K562 (cell line): ENCODE measurements at places on chromosomes 6 and 20. TPM values are rescaled to one million over a fixed set of nuclear protein-coding genes. Genes with fewer than 3 reads are reported as not detected.
A peak's percentile ranks its signal among the peaks of the same experiment; 100 is the strongest.

DNA sequence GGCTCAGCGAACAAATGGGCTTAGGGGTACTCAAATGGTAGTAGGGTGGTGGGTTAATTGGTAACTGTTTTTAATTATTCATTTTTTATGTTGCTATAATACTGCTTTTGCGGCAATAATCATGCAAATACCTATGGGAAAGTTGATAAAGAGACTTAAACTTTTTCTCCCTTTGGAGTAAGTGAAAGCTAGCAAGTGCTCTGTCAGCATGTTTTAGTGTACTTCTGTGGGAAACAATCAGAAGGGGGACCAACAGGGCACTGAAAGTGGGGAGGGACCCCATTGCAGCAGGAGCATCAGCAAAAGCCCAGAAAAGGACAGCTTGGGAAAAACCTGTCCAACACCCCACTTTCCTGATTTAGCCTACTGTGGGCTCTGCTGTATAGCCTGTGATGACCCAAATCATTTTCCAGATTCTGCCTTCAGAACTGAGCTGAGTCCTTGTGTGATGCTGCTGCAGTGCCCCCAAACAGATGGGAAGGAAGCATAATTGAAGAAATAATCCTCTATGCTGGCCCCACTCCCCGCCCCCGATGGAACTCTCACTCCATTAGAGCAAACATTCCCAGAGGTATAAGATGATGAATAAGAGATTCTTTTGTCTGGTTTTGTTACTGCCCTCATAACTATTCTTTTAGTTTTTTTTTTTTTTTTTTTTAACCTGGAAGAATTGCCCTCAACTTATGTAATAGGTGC, 322.8 kb downstream of the CD83 start:
- DNase-seq: no peak
- no peaks in the 10 kb centered on the region for H3K36me3 ChIP-seq
- peaks cover 17% of the 10 kb centered on the region for H3K4me1 ChIP-seq
- H3K4me3 ChIP-seq: no peak overlapping the region

Gene ADGB
- not detected in 2 replicates for total RNA-seq

DNA sequence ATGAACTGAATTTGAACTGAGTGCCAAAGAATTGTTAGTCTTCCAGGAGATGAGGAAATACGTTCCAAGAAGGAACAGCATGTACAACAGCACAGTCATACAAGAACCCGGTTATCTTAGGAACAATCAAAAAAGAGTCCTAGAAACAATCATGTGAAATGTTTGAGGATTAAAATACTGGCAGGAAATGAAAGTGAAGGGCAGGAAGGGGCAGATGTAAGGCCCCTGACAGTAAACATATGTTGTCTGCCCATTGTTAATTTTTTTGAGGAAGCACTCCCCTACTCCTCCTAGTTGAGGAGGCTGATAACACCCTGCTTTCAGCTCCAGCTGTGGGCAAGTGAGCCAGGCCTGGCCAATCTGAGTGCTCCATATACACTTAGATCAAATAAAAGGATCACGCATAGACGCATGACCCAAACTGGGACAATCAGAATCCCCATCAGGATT, 220.9 kb downstream of the HACE1 start:
- H3K4me1 ChIP-seq: no peaks in the 10 kb centered on the region
- no peak for DNase-seq
- H3K27ac ChIP-seq: no peak overlapping the region
- no peak overlapping the region for H3K4me3 ChIP-seq
- no peaks in the 10 kb centered on the region for H3K27me3 ChIP-seq
- no peaks in the 10 kb centered on the region for H3K36me3 ChIP-seq

Gene BANF2
- total RNA-seq: not detected in 2 replicates

DNA sequence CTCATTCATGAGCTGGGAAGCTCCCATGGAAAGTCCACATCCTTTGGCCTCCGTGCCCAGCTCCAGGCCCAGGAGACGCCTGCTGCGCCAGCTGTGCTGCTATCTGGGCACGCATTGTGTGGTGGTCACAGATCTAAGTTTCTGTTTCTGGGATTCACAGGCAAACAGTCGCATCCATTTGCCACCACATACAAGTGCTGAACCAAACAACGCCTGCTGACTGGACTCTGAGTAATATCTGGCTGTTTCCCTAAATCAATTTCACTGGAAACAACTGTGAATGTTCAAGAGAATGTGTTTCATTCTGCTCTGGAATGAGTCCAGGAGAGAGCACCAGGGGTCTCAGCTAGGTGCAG, 45.5 kb downstream of the IRF4 start:
- H3K27ac ChIP-seq: no peak overlapping the region
- no peak overlapping the region for H3K4me3 ChIP-seq
- no peaks in the 10 kb centered on the region for H3K36me3 ChIP-seq

- no peaks in the 10 kb centered on the region for H3K36me3 ChIP-seq
- H3K4me1 ChIP-seq: peaks cover 11% of the 10 kb centered on the region; the same call in 2 of the 3 replicates
- no peak for DNase-seq
- no peak overlapping the region for H3K4me3 ChIP-seq
Observed at GRCh38 chr6:73586416-73586974, 65.7 kb upstream of the EEF1A1 start.

- no peak overlapping the region for H3K4me3 ChIP-seq
- no peaks in the 10 kb centered on the region for H3K36me3 ChIP-seq
- H3K27me3 ChIP-seq: peaks cover 24% of the 10 kb centered on the region
- DNase-seq: peak; percentile 73
- H3K4me1 ChIP-seq: peaks cover 14% of the 10 kb centered on the region; the same call in 2 of the 3 replicates
Observed at GRCh38 chr6:163180874-163181541, 233.5 kb upstream of the QKI start.

Gene RCAN2
- 0.04 TPM in 1 of 2 replicates, not detected in the other for total RNA-seq

Gene OR2J3
- not detected in 2 replicates for total RNA-seq

- H3K4me3 ChIP-seq: no peak overlapping the region
- H3K36me3 ChIP-seq: no peaks in the 10 kb centered on the region
- no peaks in the 10 kb centered on the region for H3K27me3 ChIP-seq
- no peak for DNase-seq
Observed at GRCh38 chr6:104639668-104640067, 220.1 kb downstream of the HACE1 start.

- no peaks in the 10 kb centered on the region for H3K27me3 ChIP-seq
- H3K36me3 ChIP-seq: no peaks in the 10 kb centered on the region
- H3K4me3 ChIP-seq: no peak overlapping the region
- no peak overlapping the region for H3K27ac ChIP-seq
Observed at GRCh38 chr6:52108128-52108527, 20.7 kb upstream of the PKHD1 start.

Gene CALHM4
- not detected in 2 replicates for total RNA-seq

Gene IRF4
- total RNA-seq: 0.33 and 1.3 TPM in 2 replicates

Gene CENPB
- 61.7 and 70.8 TPM in 2 replicates for total RNA-seq

DNA sequence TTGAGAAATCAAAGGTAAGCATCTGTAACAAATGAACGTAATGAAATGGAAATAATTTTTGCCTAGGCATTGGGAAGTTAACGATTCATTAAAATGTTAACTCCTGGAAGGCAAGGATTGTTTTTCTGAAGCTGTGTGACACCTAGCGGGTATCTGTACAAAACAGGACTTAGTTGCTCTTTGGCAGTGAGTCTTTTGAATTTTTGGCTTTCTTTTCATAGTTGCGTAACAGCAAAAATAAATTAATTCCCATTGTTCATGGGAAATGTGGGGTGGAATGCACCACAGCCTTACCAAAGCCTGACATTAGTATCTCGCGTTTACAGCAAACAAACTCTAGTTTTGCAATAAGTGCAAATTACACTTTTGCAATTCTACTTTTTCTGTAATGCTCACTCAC, 92.7 kb upstream of the DTNBP1 start:
- no peaks in the 10 kb centered on the region; the same call in 1 of the 2 replicates for H3K4me1 ChIP-seq
- H3K27ac ChIP-seq: no peak overlapping the region
- H3K4me3 ChIP-seq: no peak overlapping the region
- H3K27me3 ChIP-seq: no peaks in the 10 kb centered on the region
- DNase-seq: no peak
- H3K36me3 ChIP-seq: no peaks in the 10 kb centered on the region

- peaks cover 88% of the 10 kb centered on the region for H3K36me3 ChIP-seq
- H3K4me1 ChIP-seq: no peaks in the 10 kb centered on the region
- no peak for DNase-seq
- no peak overlapping the region for H3K27ac ChIP-seq
Observed at GRCh38 chr6:83176246-83176645, 16.8 kb downstream of the PGM3 start.

DNA sequence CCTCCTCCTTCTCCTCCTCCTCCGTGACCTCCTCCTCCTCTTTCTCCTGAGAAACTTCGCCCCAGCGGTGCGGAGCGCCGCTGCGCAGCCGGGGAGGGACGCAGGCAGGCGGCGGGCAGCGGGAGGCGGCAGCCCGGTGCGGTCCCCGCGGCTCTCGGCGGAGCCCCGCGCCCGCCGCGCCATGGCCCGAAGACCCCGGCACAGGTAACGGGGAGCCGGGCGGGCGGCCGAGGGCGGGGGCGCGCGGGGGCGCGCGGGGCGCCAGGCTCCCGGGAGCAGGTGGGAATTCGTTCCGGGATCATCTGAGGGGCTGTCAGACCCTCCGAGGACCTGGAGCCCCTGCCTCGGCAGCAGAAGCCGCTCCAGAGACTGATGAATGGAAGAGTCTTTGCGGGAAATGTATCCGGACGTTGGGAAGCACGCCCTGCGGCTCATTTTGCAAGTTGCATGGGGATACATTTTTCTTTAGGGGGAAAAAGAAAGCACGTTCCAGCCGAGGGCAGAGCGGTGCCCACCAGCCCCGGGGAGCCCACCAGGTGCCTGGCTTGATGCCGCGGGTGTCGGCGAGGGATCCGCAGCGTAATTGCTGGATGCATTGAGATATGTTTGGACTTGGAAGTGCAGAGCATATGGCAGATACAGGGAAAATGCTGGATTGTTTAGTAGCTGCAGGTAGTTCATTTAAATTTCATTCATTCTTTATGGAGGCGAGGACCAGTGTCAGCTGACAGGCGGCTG, 394 bp downstream of the MYB start:
- H3K4me1 ChIP-seq: peaks cover 19% of the 10 kb centered on the region
- DNase-seq: no peak
- peak overlapping the region; percentile 73 for H3K27ac ChIP-seq

- H3K36me3 ChIP-seq: no peaks in the 10 kb centered on the region
- H3K27ac ChIP-seq: no peak overlapping the region
- H3K4me3 ChIP-seq: no peak overlapping the region
- no peaks in the 10 kb centered on the region for H3K4me1 ChIP-seq
Observed at GRCh38 chr20:17161673-17162481, 65.0 kb upstream of the PCSK2 start.

Gene SERPINB1
- 45.6 and 46.5 TPM in 2 replicates for total RNA-seq

GRCh38 chr6:169832247-169832948, 81.0 kb downstream of the ERMARD start:
- H3K36me3 ChIP-seq: no peaks in the 10 kb centered on the region
- H3K4me3 ChIP-seq: no peak overlapping the region
- peaks cover 19% of the 10 kb centered on the region; the same call in 1 of the 3 replicates for H3K27me3 ChIP-seq

GRCh38 chr20:60167812-60168211, 209.6 kb downstream of the CDH26 start:
- H3K36me3 ChIP-seq: no peaks in the 10 kb centered on the region
- no peak overlapping the region for H3K27ac ChIP-seq
- H3K27me3 ChIP-seq: no peaks in the 10 kb centered on the region
- no peak overlapping the region for H3K4me3 ChIP-seq
- H3K4me1 ChIP-seq: no peaks in the 10 kb centered on the region

DNA sequence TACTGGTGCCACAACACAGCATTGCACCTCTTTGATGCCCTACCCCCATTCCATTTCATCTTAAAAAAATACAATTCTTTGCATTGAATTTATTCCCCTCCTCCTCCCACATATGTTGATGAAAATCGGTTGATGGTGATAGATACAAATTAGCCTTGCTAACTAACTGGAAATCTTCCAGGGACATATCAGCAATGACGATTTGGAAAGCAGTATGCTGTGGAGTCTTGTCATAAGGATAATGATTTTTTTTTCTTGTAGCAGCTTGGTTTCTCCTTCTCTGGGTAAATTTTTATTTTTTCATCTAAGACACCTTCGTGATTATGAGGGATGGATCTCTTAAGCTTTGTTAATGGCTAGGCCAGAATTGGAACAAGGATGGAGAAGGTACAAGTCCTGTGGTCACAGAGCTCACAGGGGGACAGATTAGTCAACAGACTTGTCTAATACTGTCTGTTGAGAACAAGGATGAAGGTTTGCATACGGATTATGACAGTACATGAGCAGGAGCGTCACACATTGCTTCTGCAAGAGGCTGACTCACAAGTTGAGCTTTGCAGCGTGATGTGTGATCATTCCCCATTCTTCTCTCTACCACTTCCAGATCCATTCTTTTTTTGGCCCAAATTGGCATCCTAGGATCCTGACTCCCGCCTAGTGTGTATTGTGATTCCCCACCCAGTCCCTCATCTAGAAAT, 233.1 kb upstream of the FERMT1 start:
- H3K27me3 ChIP-seq: no peaks in the 10 kb centered on the region
- no peak overlapping the region for H3K27ac ChIP-seq
- H3K36me3 ChIP-seq: no peaks in the 10 kb centered on the region
- H3K4me1 ChIP-seq: no peaks in the 10 kb centered on the region
- DNase-seq: no peak
- H3K4me3 ChIP-seq: no peak overlapping the region

Gene ID1
- total RNA-seq: 160 and 167 TPM in 2 replicates

- peak overlapping the region; percentile 59 for H3K27ac ChIP-seq
- no peak overlapping the region for H3K4me3 ChIP-seq
- no peaks in the 10 kb centered on the region for H3K27me3 ChIP-seq
- H3K36me3 ChIP-seq: no peaks in the 10 kb centered on the region
Observed at GRCh38 chr6:139475646-139476045, 101.2 kb upstream of the CITED2 start.

DNA sequence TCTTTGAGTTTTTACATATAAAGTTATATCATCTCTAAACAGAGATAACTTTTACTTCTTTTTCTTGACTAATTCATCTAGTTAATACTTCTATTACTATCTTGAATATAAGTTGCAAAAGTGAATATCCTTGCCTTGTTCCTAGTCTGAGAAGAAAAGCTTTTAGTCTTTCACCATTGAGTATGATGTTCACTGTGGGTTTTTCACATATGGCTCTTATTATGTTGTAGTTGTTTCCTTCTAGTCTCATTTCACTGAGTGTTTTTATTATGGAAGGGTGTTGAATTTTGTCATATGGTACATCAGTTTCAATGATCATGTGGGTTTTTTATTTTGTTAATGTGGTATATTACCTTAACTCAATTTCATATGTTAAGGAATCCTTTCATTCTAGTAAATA, 488.3 kb downstream of the COL12A1 start:
- DNase-seq: no peak
- no peak overlapping the region for H3K4me3 ChIP-seq
- no peaks in the 10 kb centered on the region for H3K4me1 ChIP-seq
- H3K27me3 ChIP-seq: no peaks in the 10 kb centered on the region
- no peaks in the 10 kb centered on the region for H3K36me3 ChIP-seq

Gene ARFGEF3
- 0.02 and 0.07 TPM in 2 replicates for total RNA-seq

GRCh38 chr20:9021699-9022098, 47.2 kb upstream of the PLCB4 start:
- no peaks in the 10 kb centered on the region for H3K36me3 ChIP-seq
- no peak overlapping the region for H3K4me3 ChIP-seq
- H3K27ac ChIP-seq: no peak overlapping the region
- H3K27me3 ChIP-seq: no peaks in the 10 kb centered on the region
- H3K4me1 ChIP-seq: no peaks in the 10 kb centered on the region; the same call in 2 of the 3 replicates

GRCh38 chr6:143961066-143961465, 47.0 kb downstream of the PLAGL1 start:
- H3K27me3 ChIP-seq: no peaks in the 10 kb centered on the region
- H3K4me1 ChIP-seq: no peaks in the 10 kb centered on the region; the same call in 1 of the 2 replicates
- no peak overlapping the region for H3K4me3 ChIP-seq

- H3K27me3 ChIP-seq: no peaks in the 10 kb centered on the region
- H3K4me1 ChIP-seq: peaks cover 36% of the 10 kb centered on the region
- no peaks in the 10 kb centered on the region for H3K36me3 ChIP-seq
- no peak within 1 kb of the TSS for H3K4me3 ChIP-seq
- peak within 1 kb of the TSS; percentile 49; the same call in 2 of the 3 replicates for H3K27ac ChIP-seq
Observed at GRCh38 chr6:31614684-31615578, at the start of gene AIF1. TSS of gene AIF1 (plus strand) at chr6:31615234. CDS start at chr6:31615330, 96 bp downstream.

Gene MYLK4
- 0.02 and 0.07 TPM in 2 replicates for total RNA-seq

Gene MATN4
- 0.13 TPM in 1 of 2 replicates, not detected in the other for total RNA-seq
